ENCODE measurements at places on chromosomes 2 and 18.
A peak's percentile ranks its signal among the peaks of the same experiment; 100 is the strongest.

DNA sequence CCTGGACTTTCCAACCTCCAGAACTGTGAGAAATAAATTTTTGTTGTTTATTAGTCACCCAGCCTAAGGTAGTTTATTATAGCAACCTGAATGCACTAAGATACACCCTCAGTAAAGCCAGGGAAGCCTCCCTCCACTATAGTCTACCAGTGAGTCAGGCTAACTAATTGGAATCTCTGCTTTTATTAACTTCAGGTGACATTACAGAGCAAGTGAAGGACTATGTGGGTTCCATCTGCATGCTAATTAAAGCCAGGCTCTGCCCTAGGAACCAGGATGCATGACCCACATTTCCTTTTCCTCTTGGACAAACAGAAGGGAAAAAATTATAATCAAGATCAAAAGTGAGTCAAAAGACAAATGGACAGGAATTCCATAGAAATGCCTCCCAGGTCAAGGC is 56.1 kb downstream of the ZC3H8 start:
- DNase-seq, result no peak

GRCh38 chr2:196442211-196442610 is 197.3 kb upstream of the CCDC150 start:
- DNase-seq, result no peak

DNA sequence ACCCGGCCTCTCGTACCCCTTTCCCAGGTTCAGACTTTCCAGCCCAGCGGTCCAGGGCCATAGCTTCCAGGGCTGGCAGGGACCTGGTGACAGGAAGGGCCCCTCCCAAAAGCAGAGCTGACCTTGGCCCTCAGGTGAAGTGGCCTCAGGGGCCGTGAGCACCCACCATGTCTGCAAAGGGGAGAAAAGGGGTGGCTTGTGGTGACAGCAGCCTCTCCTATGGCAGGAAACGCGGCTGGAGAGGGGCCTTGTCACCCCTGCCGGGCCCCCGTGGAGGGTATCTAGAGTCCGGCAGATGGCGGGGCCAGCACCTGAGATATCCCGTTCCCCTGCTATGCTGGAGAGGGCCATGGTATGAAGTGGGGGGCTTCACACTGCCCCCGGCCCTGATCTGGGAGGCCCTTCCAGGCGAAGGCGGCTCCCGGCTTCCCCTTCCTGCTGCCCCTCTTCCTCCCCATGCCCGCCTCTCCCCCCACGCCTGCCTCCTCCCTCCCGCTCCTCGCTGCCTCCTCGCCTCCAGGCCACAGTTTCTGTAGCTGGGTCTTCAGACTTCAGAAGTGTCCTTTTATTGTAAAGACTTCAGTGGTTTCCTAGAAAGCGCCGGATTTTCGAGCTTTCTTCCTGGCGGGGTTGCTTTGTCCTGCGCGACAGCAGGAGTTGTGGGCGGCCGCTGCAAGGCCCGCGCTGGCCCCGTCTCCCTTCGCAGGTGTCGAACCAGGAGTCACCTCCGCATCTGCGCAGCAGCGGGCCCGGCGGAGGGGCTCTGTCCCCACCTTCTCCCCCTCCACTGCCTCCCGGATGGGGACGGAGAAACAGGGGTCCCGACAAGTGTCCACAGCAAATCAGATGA is 240.5 kb upstream of the MYT1L start:
- no peak for DNase-seq

GRCh38 chr2:203688798-203689197 is 17.6 kb upstream of the CD28 start:
- peak; percentile 66 for DNase-seq

DNA sequence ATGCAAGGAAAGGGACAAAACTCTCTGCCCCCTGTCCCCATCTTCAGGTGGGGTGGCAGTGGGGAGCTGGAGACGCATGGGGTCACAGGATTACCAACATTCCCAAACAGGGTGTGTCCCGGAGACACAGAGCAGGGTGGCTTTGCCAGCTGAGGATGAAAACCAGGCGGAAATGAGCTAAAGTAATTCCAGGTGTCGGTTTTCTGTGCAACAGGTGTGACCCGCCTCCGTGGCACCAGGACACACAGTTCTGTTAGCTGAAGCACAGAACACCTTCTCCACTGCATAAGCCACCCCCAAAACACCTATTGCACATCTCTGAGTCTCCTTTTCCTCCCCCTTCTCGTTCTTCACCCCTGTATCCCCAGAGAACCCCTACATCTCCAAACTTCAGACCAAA is 122.7 kb upstream of the GLI2 start:
- no peak for DNase-seq

DNA sequence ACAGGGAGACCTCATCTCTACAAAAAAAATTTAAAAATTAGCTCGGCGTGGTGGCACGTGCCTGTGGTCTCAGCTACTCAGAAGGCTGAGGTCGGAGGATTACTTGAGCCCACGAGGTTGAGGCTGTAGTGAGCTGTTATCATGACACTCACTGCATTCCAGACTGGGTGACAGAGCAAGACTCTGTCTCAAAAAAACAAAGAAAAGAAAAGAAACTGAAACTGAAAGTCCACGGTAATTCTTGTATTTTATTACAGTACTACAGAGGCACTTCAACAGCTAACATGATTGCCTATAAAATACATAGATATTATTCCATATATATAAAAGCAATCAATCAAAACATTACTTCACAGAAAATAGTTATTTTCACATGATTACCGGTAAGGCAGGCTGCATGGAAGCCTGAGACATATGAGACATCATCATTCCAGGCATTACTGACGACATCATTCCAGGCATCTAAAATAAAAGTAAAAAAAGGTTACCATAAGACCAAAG is 23.1 kb downstream of the PRPF40A start:
- DNase-seq, result peak; percentile 78

- DNase-seq, result no peak
These were observed 145.5 kb downstream of the MEIS1 start for GRCh38 chr2:66580166-66581049.

DNA sequence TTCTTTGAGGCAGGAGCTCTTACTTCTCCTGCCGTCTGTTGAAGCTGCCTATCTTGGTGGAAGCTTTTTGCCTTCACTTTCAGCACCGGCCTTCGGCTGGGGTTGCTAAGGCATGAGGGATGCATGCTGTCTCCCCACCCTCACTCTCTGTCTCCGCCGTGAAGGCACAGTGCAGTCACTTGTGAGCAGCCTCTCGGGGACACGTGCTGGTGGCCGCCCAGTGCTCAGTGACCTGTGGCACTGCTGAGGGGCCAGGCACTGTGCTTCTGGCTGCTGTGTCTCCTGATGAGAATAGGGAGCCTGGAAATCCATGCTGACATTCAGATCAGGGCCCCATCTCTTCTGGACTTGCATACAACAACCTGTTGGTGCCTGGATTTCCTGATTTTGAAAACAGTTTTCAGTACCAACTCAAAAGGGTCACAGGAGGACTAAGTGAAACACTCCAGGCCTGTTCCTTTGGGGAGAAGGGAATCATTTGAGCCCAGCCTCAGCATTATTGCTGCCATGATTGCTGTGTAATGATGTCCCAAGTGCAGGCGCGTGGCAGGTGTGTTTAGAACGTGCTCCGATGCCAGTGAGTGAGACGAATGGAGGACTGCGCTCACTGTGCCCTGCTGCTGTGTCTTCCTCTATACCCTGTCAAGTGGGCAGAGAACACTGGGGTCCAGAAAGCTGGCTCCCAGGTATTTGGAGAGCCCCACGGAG is 218.1 kb downstream of the SEPTIN10 start:
- DNase-seq, result no peak

All from islet precursor cell (in vitro differentiated cells).